ENCODE measurements at places on chromosomes 4 and X.

- DNase-seq: no peak
Measured at GRCh38 chr4:98932539-98932938, 3.6 kb upstream of the EIF4E start.

DNA sequence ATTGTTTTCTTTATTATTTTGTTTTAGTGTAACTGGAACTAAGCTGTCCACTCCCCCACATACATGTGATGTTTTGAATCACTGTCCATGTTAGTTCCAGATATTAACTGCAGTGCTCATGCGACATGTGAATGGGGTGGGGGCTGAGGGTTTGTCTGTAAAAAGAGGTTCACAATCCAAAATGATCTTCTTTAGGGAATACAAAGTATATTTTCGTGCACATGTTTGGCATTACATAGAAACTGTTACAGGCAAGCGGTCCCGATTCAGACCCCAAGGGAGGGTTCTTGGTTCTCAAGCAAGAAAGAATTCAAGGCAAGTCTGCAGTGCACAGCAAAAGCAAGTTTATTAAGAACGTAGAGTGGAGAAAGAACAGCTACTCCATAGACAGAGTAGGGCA lies 296.5 kb upstream of the CLNK start:
- no peak for DNase-seq

- DNase-seq: no peak
Measured at GRCh38 chrX:1468250-1468772, 15.6 kb upstream of the ASMTL start.

DNA sequence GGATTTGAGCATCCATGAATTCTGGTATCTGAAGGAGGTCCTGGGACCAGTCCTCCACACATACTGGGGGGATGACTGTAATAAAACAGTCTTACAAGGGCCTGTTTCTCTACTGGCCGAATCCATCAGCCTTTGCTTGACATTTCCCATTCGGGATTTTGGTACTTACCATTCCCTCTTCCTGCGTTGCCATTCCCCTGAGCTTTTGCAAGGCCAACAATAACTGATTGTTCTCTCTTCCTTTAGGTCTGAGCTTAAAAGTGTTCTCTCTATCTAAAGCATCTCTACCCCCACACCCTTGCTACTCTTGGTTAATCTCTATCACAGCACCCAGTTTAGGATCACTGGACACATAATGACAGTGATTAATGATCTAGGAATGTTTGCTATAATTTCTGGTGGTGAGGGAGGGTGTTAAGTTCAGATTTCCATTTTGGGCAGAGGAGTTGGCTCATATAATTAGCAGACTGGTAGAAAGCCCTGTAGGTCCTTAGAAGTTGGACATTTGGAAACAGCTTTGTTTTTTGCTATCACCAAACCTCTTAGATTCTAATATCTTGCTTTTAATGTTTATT lies 29.4 kb downstream of the TMA16 start:
- DNase-seq: no peak

DNA sequence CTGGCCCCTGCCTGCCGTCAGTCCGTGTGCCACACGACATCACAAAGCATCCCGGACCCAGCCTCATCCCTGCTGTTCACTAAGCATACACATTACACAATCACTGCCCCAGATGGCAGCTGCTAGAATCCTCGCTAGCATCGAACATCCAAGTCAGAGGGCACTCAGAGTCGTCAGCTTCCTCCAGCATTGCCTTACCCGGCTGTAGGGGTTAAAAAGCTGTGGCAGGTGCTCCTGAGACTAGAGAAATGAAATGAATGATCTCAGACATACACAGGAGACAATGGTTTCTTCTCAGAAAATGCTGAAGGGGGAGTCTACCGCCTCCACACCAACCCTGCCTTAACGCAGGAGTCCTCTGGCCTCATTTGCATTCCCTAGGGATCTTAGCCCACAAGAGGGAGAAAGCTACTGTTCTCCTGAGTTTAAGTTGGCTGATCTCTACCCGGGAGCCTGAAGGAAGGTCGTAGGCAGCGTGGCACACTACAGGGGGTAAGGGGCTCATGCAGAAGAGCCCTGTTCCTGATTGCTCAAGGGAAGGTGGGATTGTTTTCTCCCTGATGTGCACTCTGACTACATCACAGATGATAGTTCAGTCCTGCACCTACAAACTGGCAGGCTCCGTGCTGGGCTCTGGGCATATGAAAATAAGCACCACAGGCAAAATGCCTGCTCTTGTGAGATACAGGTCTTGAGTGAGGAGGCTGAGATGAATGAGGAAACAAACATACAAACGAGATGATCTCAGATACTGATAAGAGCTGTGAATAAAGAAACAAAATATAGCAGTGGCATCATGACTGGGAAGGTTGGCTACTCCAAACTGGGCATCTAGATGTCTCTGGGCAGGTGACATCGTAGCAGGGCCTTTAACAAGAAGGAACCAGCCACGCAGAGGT lies 2.6 kb upstream of the KIAA0232 start:
- no peak for DNase-seq

DNA sequence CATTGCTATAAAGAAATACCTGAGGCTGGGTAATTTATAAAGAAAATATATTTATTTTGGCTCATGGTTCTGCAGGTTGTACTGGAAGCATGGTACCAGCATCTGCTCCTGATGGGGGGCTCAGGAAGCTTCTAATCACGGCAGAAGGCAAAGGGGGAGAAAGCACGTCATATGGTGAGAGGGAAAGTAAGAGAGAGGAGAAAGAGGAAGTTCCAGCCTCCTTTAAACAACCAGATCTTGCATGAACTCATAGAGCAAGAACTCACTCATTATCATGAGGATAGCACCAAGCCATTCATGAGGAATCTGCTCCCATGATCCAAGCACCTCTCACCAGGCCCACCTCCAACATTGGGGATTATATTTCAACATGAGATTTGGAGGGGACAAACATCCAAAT lies 125.0 kb upstream of the GRPR start:
- DNase-seq: no peak

DNA sequence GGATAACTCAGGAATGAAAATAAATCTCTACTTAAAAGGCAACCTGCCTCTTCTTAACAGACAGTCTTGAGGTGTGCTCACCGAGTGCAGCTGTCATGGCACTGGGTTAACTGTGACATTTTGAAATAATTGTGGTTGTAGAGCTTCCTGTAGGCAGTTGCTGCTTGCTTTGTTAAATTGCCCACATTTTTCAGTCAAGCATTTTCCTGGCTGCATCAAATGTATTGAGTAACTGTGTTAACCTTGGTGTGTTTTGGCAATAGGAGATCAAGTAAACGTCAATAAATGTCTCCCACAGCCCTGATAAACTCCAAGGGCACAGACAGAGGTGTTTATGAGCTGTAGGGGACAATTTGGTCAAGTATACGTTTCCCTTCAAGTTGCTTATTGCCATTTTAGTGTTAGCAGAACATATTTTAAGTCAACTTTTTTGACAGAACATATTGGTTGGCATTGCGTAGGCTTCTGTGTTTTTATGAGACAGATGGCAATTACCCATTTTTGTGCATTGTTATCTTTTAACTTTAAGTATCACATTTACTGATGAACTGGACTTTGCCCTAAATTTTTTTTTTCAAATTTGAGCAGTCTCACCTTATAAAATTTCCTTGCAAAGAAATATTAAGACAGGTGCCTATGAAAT lies 527.4 kb downstream of the C4orf33 start:
- DNase-seq: no peak

DNA sequence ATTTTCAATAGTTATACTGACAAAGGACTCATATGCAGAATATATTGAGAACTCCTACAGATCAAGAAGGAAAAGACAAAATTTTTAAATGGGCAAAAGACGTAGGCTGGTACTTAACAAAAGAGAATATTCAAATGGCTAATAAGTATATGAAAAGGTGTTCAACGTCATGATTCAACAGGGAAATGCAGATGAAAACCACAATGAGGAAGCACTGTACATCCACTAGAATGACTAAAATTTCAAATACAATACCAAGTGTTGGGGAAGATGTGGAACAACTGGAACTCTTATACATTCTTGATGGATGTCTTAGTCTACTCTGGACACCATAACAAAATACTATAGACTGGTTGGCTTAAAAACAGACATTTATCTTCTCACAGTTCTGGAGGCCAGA lies 1.3 kb upstream of the MRFAP1L1 start:
- no peak for DNase-seq

- DNase-seq: no peak
Measured at GRCh38 chr4:86896596-86896995, 4.4 kb upstream of the C4orf36 start.

DNA sequence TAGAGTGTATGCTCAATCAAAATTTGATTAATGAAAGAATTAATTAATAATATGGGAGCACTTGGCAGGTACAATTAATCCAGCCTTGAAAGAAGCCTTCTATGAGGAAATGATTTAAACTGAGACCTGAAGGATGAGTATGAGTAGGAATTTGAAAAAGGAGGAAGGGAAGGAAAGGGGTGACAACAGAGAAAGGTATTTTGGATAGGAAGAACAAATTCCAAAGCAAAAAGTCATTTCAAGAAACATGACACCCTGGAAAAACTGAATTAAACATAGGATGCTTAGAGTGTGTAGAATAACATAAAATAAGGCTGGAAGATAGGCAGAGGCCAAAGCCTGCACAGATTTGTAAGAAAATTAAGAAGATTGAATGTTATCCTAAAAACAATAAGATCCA lies 29.6 kb downstream of the PHOX2B start:
- DNase-seq: no peak

DNA sequence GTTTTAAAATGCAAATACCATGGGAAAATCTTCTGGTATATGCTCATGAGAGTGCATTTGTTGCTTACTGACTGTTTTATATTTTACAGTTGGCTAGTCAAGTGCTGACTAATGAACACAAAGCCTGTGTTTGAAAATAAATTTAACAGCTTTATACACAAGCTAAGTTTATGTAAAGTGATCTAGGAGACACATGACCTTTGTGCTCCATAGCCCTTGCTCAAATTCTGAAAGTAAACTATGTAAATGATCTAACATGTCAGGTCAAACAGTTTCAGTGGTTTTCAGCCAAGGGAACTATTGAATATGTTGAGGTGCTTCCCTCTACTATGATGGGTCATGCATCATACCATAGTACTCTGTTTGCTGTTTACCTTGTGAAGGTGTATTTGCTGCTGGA lies 36.7 kb downstream of the DIAPH2 start:
- DNase-seq: no peak

- no peak for DNase-seq
Measured at GRCh38 chr4:108168671-108169523, at the start of gene LEF1. TSS of gene LEF1 (minus strand) at chr4:108168932. CDS start at chr4:108167767, 1,165 bp downstream.

- no peak for DNase-seq
Measured at GRCh38 chr4:10054571-10055041, 33.3 kb upstream of the SLC2A9 start.

DNA sequence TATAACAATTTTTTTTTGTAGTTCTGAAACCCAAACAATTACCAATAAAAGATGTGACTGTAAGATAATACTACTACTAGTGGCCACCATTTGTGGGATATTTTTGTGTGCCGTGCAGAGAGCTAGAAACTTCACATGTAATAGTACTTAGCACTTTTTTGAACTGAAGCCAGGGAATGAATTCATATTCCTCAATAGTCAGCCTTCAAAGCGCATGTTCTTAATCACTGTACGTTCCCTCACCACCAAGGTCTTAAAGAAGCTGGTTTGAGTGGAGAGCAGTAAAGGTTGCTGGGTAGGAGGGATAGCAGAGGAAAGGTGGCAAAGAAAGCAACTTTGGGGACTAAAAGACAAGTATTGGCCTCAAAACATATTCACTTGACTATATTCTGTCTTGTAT lies 9.6 kb upstream of the RUFY3 start:
- DNase-seq: no peak

DNA sequence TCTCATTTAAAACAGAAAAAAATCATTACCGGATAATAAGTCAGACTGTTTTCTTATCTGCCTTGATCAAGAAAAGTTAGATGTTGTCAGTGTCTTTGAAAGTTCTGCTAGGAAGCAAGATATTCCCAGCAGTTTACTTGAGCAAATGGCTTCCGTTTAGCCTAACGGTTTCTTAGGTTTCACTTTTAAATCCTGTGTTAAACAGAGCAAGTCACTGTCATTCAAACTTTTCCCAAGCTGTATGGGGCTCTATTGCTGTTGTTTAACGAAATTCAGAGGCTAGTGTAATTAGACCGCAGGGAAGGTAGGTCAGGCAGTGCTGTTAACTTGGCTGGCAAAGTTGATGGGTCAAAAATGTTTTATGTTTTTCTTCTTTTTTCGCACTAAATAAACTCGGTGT lies 80.3 kb upstream of the NEIL3 start:
- no peak for DNase-seq

DNA sequence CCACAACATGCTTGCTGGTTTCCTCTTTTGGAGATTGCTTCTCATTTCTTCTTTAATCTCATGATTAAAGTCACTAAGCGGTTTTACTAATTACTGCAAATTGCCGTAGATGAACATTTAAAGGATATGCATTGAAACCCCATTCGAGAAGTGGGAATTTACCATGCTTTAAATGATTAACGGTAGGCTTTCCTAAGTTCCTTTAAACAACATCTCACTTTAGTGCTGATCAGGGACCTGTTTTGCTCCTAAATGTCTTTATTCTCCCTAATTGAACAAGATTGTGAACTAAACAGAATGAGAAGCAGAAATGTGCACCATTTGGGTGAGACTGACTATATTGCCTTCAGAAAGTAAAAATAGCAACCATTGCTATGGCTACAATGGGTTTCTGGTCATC lies 430.3 kb downstream of the GALNTL6 start:
- no peak for DNase-seq

DNA sequence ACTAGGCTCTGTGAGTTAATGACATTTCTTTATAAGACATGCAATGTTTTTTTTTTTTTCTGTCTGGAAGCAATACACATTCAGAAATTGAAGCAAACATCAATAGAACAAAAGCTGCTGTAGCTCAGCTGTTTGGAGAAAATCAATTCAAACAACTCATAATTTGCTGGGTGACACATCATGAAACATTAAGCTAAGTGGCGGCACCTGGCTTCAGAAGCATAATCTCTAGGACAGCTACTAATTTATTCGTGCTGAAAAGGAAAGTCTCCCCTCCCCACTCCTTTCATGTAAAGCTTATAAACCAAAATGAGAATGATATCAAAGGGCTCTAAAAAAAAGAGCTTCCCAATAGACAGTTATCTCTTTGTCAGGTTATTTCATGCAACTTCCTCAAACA lies 73.9 kb downstream of the LUZP4 start:
- DNase-seq: no peak

DNA sequence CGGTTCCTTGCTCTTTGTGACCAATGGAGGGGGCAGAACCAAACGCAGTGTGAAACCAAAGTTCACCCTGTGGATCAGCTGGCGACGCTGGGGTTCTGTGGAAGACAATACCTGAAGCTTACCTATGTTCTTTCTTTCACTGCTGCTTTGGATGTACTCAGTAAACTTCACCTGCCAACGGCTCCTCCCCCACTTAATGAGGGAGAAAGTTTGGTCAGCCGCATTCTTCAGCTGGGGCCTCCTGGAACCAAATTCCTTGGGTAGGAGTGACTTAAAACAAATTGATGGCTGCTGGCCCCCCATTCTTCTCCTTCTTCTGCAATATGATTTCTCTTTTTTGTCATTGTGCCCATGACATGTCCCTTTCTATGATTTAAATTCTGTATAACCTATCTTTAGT lies 282.4 kb downstream of the ANK2 start:
- no peak for DNase-seq
